NCI-H460 (cell line): ENCODE measurements at places on chromosomes 2 and 18.

DNA sequence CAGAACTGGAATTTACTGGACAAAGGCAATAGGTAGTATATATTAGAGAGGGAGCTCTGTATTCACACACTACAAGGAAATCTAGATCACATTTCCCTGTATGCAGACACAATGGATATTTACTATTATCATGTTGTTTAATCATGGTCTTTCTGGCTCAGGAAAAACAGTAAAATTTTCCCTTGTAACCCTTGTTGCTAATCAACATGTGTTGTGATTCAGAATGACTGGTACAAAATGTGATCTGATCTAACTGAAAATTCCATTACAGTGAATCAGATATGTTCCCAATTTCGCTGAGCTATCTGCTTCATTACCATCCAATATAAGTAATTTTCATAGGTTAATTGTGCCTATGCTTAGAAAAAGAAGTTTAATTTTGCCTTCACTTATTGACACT is 1109.7 kb downstream of the LRP1B start:
- peak; percentile 8 for DNase-seq

DNA sequence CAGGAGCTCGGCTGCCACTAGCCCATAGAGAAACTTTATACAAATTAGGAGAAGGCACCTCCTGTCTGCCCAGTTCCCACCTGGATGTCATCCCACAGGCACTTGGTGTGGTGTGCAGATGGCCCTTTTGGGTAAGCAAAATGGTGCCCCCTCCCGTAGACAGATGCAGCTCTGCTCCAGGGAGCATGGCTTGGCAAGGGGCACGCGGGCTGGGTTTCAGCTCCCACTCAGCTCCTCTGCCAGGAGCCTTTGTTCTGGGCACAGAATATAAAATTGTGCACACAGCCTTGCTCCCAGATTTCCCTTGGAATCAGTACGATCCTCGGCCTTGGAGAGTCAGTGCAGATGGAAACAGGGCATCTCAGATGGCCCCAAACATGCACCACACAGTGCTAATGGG is 20.3 kb upstream of the KCNF1 start:
- DNase-seq = no peak

DNA sequence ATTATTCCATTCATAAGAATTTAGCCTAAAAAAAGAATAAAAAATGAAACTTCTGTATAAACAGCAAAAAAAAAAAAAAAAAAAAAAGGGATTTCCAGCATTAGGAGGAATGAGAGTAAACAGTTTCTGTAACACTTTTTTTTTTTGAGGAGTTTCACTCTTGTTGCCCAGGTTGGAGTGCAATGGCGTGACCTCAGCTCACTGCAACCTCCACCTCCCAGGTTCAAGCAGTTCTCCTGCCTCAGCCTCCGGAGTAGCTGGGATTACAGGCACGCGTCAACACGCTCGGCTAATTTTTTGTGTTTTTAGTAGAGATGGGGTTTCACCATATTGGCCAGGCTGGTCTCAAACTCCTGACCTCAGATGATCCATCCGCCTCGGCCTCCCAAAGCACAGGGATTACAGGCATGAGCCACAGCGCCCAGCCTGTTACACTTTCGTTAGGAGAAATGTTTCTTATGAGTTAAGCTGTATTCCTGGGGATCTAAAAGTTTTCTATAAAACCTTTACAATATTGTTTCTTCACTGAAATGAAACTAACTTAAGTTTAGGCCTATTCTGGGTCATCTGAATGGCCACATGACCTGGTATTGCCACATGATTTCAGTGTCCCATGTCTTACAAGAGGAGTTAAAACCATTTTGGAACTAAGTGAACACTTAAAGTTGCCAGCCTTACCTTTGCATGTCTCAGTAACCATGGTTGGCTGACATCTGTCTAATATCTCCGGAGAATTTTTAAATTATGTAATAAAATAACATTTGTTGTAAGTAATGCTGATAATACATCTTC is 17.5 kb downstream of the SMAD2 start:
- no peak for DNase-seq

DNA sequence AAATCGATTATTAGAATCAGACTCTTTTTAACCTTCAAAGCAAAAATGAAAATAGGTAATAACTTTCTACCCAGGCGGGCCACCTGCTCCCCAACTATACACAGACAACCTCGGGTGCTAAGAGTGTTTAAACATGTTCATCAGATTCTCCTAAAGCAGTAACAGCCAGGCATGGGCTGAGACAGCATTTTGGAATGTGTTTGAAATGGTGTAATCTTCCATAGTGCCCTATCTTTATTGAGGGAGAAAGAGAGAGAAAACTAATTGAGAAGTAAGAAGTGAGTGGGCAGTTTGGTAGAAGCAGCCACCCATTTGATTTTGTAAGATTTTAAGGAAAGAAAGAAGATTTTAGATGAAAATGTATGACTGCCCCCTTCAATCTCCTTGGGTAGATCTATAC is 196.1 kb upstream of the CTAGE1 start:
- DNase-seq = no peak

GRCh38 chr2:214492152-214492551 is 81.3 kb downstream of the VWC2L start:
- DNase-seq = no peak

GRCh38 chr18:905307-905947 is 756 bp downstream of the ADCYAP1 start:
- no peak for DNase-seq

DNA sequence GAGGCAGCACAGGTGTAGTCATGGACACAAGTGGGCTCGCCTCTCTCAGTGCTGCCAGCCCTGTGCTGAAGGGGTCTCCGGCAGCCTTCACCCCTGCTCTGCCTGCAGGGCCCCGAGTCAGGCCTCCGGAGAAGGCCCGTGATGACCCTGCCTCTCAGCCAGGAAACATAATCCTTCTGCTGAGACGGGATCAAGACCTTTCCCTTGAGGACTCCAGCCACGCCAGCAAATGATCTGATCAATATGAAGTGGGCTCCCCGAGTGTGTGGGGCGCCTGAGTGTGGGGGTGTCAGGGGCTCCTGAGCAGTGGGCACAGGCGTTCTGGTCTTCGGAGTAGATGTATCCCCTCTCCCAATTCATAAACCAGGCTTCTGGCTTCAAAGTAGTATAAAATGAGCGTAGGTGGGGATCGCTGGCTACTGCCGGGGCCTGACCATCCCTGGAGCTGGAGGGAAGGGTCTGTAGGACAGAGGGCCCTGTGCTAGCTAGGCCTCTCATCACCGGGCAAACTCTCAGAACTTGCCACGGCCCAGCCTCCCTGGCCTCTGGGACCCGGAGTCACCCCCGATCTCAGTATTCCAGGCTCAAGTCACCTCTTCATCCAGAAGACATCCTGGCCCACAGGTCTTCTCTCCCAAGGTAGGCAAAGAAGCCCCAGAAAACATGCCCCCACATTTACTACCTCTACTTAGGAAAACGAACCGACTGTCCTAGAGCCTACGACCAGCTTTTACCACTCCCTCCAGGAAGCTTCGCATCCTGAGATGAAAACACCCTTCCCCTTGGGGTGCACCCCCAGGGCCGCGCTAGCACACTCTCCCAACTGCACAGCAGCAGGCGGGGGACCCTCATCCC is 33.6 kb downstream of the CRACDL start:
- DNase-seq = no peak

DNA sequence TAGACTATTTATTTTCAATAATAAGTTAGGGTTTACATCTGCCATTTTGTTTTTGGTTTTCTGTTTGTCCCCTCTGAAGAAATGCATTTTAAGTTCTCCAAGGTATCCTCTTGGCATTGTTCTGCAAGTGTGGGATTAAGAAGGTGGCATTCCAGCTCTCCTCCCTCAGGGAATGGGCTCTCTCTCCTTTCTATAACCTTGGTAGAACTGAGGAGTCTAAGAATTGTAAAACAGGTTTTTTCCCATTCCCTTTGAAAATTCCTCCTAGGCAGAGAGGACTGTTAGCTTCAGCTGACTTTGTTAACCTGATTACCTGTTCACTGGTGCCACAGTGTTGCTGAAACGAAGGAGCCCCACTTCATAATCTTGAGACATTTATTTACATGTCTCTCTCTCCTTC is 26.1 kb upstream of the RAB1A start:
- DNase-seq = no peak

- DNase-seq = no peak
Measured at GRCh38 chr2:109419960-109420370, 193.8 kb downstream of the SEPTIN10 start.

GRCh38 chr2:207285473-207285815 is 119.7 kb upstream of the KLF7 start:
- DNase-seq = no peak

- peak; percentile 31 for DNase-seq
Measured at GRCh38 chr2:144583741-144584453, 64.0 kb upstream of the ZEB2 start.

DNA sequence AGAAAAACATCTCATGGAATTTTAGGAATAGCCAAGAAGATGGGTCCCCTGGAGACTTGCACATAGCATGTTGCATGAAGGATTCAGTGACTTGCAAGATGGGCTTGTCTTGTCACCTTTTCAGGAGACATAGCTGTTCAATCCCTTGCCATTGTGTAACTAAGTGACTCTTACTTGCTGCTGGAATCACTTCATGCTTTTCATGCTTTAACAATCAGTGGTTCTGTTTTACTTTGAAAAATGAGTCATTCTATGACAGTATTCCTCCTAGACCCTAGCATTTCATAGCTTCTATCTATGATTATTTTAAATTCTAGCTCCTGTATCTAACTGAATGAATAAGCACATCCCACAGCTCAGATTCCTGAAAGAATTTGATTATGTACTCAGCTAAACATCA is 2.8 kb downstream of the KYNU start:
- DNase-seq = no peak

DNA sequence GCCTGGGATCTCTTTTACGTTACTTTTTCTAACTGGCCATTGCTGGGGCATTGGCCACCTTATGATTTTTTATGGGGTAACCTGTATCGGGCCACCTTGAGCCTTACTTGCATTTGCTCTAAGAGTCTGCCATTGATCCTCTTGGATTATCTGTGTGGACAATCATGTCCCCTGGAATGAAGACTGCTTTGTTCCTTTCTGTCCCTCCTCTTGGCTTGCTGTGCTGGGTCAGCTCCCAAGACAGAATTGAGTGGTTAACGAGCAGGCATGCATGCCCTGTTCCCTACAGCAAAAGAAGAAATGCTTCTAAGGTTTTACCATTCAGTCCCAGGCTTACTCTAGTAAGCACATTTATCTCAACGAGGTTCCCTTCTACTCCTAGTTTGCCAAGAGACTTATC is 46.3 kb downstream of the MAL start:
- DNase-seq = no peak

- peak; percentile 59 for DNase-seq
Measured at GRCh38 chr2:100822587-100823248, 2.8 kb downstream of the NPAS2 start.

DNA sequence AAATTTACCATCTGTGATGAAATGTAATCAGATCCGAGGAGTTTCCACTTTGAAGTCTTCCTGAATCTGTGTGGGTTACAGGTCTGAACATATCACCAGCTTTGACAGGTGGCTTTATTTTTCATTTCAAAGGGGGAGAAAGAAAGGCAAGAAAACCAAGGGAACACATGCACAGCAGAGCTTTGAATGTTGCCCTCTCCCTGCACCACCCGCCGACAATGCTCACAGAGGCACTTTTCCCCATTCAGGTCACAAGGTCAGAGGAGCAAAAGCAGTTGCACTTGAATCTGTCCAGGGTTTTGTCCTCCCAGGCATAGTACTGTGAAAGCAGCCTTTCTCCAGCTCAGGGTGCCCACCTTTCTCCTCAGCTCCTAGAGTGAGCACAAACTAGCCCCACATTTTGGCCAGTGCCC is 130.2 kb downstream of the OSR1 start:
- DNase-seq = no peak

DNA sequence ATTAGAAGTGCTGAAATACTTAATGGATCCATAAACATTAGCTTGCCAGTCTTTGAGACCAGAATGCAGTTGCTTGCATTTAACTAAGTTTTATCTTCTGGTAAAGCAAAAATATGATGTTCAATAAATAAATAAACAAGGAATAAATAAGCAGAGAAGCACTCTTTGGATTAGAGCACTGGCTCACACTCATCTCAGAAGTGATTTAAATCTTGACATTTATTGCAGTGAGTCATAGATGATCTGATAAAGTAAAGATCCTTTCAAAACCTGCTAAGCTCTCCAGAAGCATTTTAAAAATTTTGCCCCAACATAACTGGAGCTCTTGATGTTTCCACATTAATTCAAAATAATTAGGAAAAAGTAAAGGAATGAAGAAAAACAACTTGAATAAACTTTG is 66.8 kb downstream of the KYNU start:
- peak; percentile 13 for DNase-seq

DNA sequence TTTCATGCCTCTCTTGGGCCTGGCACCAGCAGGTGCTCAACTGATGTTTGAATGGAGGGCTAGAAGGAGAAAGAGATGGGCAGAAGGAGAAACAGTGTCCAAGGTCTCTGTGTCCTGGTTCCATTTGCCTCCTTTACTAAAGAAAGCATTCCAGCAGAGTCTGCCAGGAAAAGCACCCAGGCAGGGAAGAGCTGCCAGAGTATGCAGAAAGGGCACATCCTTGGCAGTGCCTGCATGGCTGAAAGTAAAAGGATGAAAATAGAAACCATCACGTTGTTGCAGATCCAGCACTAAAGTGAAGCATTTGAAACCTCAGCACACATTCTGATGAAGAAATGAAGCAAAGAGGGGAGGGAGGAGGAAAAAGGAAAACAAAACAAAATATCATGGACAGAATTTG is 142.2 kb downstream of the ESCO1 start:
- no peak for DNase-seq

DNA sequence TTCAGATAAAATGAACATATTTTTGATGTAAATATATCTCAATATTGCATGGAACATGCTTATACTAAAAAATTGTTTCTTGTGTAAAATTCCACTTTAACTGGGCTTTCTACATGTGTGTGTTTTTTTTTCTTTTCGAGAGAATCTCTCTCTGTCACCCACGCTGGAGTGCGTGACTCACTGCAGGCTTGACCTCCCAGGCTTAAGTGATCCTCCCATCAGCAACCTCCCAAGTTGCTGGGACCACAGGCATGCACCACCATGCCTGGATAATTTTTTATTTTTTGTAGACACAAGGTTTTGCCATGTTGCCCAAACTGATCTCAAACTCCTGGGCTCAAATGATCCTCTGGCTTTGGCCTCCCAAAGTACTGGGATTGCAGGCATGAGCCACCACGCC is 254.6 kb downstream of the LOXHD1 start:
- no peak for DNase-seq

- no peak for DNase-seq
Measured at GRCh38 chr2:28216331-28216730, 176.3 kb upstream of the FOSL2 start.

DNA sequence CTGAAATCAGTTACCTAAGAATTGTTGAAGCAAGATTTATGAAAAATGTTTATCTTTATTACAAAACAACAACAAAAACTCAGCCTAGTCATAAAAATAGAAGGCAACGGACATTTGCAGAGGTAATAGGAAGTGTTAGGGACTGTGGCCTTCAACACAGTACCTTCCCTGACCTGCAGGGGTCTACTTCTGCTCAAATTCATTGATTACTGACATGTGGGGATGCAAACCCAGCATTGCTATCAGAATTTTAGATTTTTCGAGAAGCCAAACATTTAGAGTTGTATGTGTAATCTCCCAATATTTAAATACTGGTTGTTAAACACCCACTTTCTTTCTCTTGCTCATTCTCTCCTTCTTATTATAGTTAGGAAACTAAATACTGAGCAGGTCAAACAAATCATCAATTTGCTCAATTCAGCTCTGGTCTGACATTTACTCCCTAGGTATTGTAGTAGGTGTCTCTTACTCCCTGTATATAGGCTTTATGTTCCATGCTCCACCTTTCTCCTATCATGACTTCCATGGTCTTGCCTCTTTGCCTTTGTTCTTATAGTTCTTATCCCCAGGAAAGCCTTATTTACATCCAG is 198.5 kb downstream of the UBE2E3 start:
- DNase-seq = no peak
